ENCODE measurements at places on chromosomes 3 and 15.

DNA sequence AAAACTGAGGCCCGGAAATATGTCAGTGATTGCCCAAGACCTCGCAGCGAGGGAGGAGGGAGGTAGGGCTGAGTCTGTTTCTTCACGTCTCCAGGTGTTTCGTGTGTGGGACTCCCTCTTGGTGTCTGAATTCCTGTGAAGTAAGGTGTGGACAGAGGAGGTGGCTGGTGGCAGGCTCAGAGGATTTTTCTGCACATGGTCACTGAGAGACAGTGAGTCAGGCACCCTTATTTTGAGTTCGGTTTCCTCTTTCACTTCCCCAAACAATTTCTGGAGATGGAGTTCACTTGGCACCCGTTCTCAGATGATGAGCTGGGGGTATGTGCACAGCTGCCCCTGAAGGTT, 46.3 kb upstream of the VPS8 start:
- no peak for DNase-seq

GRCh38 chr15:58331560-58331912, 100.3 kb upstream of the LIPC start:
- no peak for DNase-seq

DNA sequence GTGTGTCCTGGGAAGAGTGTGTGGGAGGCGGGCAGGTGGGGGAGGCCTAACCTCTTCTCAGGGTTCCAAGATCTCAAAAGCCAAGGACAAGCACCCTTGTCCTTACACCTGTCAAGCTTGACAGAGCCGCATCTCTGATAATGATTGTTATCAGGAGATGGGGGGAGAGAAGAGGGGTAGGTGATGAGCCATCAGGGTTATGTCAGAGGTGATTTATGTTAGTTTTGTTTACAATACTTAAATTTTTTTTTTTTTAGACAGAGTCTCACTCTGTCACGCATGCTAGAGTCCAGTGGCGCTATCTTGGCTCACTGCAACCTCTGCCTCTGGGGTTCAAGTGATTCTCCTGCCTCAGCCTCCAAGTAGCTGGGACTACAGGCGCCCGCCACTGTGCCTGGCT, 7.4 kb upstream of the NCBP2 start:
- DNase-seq = no peak

- no peak for DNase-seq
Observed at GRCh38 chr3:10744098-10744465, 71.9 kb upstream of the SLC6A11 start.

GRCh38 chr3:63842127-63842526, 21.5 kb downstream of the THOC7 start:
- DNase-seq = no peak

- DNase-seq = no peak
Observed at GRCh38 chr15:64066451-64066850, 20.2 kb upstream of the DAPK2 start.

GRCh38 chr15:77749236-77749997, 116.7 kb upstream of the LINGO1 start:
- no peak for DNase-seq

All from renal cortex interstitium (tissue), 15 donors.